ENCODE measurements at places on chromosomes 3 and 15.

DNA sequence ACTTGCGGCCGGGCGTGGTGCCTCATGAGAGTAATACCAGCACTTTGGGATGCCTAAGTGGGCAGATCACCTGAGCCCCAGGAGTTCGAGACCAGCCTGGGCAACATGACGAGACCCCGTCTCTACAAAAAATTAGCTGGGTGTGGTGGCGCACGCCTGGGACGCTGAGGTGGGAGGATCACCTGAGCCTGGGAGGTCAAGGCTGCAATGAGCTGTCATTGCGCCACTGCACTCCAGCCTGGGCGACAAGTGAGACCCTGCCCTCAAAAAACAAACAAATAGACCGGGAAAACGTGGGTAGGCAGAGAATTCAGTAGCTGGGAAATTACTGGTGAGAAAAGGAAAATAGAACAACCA, 667 bp downstream of the UMPS start:
- DNase-seq: no peak

GRCh38 chr15:58080398-58080797, 14.9 kb upstream of the ALDH1A2 start:
- no peak for DNase-seq

- DNase-seq: no peak
These were observed 61.9 kb downstream of the CGGBP1 start for GRCh38 chr3:87996882-87997281.

DNA sequence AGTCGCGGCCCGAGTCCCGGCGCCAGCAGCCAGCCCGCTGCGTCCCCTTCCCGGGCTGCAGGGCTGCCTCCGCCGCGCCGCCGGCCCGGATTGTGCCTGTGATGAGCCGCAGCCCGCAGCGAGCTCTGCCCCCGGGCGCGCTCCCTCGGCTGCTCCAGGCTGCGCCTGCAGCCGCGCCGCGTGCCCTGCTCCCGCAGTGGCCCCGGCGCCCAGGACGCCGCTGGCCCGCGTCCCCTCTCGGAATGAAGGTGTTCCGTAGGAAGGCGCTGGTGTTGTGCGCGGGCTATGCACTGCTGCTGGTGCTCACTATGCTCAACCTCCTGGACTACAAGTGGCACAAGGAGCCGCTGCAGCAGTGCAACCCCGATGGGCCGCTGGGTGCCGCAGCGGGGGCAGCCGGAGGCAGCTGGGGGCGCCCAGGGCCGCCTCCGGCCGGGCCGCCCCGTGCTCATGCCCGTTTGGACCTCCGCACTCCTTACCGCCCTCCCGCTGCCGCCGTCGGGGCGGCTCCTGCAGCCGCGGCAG, 1.2 kb downstream of the CHST2 start:
- DNase-seq: no peak

GRCh38 chr15:31024330-31024729, 32.9 kb upstream of the MTMR10 start:
- DNase-seq: no peak

DNA sequence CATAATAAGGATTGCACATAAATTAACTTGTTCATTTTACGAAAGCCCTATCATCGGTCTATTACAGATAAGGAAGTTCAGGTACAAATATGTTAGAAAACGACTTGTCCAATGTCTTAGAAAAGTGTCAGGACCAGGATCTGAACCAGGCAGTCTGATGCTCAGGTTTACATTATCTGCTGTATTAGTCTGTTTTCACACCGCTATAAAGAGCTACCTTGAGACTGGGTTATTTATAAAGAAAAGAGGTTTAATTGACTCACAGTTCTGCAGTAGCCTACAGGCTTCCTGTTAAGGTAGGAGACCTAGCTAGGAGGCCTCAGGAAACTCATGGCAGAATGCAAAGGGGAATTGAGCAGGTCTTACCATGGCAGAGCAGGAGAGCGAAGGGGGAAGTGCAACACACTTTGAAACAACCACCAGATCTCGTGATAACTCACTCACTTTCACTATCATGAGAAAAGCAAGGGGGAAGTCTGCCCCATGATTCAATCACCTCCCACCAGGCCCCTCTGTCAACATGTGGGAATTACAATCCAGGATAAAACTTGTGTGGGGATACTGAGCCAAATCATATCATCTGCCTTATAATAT, 45.8 kb upstream of the GOLIM4 start:
- DNase-seq: no peak

DNA sequence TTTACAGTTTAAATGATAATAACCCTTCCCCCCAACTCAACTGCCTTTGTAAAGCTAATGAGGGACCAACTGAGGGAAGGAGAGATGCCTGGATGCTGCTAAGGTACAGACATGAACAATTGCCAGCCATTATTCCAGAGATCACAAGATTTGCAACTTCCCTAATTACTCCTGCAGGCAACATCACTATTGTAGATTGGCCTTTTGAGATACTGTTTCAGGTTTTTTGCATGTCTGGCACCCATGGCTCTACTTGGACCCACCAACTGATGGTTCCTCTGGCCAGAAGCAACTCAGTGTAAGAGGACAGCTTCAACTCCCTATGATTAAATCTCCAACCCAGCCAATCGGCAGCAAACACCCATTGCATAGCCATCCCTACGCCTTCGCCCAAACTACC, 478.7 kb downstream of the FHIT start:
- no peak for DNase-seq

- no peak for DNase-seq
These were observed 18.7 kb downstream of the BCL2A1 start for GRCh38 chr15:79952329-79952728.

DNA sequence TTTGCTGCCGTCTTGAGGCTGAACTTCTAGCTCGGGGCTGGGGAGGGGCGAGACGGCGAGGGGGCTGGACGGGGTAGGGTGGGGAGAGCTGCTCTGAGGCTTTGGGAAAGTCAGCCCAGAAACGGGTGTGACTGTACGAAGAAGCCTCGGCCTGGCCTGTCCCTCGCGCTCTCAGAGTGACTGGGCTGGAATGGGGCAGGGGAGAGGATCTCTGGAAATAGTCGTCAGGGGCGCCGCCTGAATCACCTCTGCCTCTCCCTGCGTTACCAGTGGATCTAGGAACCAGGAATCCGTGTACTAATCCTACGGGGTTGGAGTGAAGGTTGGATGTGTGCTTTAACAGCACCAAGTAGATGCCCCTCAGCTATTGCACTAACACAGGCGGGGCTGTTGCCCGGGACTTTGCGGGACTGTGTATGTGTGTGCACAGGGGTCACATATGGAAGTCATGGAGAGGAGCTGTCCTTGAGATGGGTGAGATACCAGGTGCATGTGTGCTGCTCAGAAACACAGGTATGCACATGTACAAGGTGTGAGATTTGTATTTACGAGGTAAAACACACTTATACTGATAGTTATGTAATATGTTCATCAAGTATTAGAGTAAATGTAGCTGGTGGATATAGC, 591 bp downstream of the FOXL2NB start:
- no peak for DNase-seq

DNA sequence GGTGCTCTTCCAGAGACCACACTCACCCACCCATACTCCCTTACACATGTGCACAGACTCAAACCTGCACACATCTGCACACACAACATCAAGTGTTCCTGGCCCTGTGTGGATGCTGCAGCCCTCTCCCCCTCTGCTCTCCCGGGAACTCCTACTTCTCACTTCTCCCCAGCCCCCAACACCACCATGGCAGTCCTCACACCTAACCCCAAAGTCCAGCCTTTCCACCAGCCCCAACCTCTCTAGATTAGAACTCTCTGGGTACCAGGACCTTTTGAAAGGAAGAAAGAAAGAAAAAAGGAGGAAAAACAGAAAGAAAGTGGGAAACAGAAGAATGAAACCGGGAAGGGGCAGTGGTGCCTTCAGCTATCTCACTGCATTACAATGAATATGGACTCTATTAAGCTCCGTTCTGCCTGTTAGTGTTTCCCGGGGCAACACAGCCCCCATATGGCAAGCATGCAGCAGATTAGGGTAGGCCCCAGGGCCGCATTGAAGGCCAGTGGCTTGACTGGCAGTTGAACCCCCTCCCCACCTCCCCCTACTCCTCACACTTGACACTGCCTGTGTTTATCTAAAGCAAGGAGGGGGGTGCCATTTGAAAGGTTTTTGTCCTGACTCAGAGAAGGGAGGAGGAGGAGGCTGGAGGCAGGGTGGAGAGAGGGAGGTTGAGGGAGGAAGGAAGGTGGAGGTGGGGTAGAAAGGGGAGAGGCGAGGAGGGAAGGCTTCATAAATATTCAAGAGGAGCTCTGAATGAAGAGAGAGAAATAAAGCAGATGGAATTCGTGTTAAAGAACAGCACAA, 30.1 kb downstream of the BOC start:
- DNase-seq: no peak

DNA sequence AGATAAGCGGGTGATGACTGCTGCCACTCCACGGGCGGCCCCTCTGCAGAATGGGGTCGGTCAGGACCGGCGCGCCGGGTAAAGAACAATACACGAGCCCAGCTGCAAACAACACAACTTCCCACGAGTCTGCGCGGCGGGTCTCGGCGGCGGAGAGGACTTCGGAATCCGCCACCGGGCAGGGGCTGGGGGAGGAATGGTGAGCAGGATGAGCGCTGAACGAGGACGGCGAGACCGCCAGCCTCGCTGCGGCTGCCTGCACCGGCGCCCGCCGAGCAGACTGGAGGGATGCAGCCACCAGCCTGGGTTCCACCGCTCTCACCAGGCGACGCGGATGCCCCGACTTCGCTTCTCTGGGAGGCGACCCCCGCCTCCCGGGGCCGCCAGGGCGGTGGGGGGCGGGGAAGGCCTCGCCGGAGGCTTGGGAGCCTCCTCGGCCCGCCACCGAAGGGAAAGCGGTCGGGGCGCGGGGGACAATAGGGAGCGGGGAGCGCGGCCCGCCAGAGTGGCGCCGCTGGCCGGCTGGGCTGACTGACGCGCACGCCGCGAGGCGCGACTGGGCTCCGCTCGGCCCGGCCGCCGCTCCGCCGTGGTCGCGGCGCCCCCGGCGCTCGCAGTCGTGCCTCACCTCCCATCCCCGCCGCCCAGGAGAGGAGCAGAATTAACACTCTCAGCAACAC, 515 bp downstream of the ADAM10 start:
- DNase-seq: peak; percentile 19

- no peak for DNase-seq
These were observed 11.2 kb upstream of the SUMF1 start for GRCh38 chr3:4478261-4478660.

GRCh38 chr3:108818404-108818803, 4.2 kb upstream of the TRAT1 start:
- peak; percentile 31 for DNase-seq

DNA sequence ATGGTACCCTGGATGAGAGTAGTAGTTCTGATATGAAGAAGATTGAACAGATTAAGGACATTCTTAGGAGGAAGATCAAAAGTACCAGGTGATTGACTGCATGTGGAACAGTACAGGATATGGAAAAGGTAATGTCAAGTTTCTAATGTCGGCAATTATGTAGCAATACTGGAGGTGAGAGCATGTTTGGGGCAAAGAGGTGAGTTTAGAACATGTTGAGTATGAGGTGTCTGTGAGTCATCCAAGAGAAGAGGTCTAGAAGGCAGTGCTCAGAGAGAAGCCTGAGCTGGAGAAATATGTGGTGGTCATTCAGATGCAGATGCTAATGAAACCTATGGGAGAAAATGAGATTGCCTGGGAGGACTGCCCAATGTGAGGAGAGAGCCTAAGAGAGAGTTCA, 305.6 kb downstream of the ZBTB20 start:
- no peak for DNase-seq

DNA sequence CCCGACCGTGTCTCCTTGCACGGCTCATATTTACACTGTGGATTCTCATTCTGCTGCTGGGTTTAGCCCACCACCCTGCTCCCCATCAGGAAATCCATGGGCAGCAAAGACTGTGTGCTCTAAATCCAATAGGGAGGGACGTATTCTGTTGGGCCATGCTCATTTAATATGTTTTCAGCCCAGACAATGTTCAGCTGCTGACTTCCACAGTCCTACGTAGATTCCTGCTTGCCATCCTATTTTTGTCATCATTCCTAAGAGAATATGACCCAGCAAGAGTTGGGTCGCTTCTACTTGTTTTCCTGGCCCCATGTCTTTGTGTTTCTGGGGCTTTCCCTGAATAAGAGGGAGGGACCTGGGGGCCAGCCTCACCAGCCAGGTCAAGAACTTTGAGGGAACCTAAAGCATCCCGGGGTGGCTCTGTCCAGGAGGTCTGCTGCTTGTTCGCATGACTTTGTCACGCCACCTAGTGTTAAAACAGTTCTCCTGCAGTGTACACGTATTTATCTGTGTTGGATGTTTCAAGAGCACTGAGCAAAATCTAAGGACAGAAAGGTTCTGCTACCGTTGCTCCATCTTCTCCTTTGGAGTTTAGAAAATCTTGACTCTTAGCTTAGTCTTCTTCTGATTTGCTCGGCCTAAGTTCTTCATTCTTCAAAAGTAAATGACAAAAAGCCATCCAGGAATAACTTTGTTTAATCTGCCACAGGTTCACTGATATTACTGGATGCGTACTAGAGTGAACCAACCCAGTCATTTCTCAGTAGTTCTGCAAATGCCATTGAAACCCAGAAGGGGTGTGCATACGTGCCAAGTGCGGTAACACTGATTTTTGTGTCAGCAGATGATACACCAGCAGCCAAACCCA, 79.8 kb upstream of the NR2E3 start:
- DNase-seq: no peak

GRCh38 chr3:151548195-151548594, 87.3 kb upstream of the IGSF10 start:
- DNase-seq: no peak

DNA sequence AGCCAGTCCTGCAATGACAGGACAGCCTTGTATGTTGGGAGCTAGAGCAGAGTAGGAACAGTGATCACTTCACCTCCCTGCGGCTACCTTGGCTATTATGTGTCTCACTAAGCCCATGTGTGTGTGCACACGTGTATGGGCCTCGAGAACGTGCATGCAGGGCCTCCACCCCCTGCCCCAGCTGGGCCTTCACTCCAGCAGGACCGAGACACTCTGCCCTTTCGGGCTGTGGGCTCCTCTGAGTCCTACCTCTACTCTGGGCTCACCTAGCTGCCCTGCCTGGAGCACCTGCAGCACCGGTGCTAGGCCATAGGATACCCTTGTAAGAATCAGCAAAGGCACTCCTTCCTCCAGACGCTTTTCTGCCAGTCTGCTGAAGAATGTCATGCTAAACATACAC, 77.5 kb downstream of the LINGO1 start:
- no peak for DNase-seq

DNA sequence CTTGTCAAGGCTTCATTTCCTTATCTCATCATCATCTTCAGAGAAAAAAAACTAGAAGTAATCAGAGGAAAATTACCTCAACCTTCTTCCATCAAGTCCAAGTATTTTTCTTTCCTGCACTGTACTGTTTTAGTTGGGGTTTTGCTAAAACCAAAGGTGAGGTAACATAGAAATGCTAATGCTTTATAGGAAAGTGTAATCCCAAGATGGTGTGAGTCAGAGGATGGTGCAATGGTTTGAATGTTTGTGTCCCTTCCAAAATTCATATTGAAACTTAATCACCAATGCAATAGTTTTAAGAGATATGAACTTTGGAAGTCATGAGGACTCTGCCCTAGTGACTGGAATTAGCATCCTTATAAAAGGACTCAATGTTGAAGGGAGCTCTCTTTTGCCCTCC, 79.5 kb downstream of the KBTBD8 start:
- no peak for DNase-seq

DNA sequence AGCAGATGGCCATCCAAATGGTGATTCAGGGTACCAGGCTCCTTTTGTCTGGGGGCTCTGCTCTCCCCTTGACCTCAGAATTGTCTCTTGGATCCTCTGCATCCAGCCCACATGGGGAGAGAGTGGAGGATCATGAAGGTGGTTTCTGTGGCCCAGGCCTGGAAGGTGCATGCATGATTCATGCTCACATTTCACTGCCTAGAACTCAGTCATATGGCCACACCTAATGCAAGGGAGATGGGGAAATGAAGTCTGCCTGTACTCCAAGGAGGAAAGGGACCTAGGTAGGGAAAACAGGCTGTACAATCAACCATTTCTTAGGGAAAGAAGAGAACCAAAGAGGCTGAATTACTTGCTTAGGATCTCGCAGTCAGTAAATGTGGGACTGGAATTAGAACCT, 15.1 kb downstream of the HRG start:
- DNase-seq: no peak

Data from activated T-cell treated with anti-CD3 and anti-CD28 coated beads for 4 hours (primary cell).